ENCODE measurements at places on chromosomes 12 and 14.

GRCh38 chr14:99271221-99271941, 616 bp downstream of the BCL11B start:
- no peak for DNase-seq

DNA sequence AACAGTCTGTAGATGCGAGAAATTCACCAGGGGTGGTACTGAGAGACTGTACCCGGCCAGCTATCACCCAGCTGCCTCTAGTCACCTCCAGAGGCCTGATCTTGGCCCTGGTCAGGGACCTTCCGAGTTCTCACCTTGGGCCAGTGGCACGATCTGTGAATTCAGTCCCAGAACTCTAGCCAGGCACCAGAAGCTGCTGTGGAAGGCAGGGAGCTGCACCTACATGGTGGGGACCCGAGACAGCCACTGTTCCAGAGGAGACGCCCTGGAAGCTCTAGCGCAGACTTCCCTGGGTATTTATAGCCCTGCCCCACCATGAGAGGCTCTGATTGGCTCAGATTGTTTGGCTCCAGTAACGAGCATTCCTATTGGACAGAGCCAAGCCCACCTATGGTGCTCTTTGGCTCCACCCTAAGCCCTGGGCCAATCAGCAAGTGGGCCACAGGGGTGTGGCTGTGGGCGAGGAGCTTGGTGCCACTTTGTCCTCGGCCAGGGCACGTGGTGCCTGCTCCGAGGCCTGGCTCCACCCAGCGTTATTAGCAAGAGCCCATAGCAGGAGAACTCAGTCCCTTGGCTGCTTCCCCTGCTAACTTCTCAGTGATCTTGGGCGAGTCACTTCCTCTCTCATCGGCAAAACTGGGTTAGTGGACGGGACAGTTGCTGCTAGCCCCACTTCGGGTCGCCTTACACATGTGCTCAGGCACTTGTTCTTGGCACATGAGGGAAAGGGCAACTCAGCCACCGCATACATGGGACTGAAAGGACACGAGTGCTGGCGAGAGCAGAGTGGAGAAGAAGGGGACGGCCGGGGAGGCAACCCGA, 89.0 kb upstream of the BCL11B start:
- DNase-seq: no peak

DNA sequence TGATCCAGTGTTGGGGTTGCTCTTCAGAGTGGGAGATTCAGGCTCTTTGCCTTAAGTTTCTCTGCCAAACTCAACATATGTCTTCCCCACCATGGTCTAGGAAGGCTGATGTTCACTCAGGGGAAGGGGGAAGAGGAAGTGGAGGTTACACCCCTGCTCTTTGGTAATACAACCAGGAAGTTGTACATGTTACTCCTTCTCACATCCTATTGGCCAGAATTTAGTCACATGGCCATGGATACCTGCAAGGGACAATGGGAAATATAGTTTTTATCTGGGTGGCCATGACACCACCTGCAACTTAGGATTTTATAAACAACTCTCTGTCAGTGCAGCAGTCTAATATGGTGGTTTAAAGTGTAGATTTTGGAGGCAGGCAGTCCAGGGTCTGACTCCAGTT, 150.9 kb downstream of the TBX5 start:
- no peak for DNase-seq

DNA sequence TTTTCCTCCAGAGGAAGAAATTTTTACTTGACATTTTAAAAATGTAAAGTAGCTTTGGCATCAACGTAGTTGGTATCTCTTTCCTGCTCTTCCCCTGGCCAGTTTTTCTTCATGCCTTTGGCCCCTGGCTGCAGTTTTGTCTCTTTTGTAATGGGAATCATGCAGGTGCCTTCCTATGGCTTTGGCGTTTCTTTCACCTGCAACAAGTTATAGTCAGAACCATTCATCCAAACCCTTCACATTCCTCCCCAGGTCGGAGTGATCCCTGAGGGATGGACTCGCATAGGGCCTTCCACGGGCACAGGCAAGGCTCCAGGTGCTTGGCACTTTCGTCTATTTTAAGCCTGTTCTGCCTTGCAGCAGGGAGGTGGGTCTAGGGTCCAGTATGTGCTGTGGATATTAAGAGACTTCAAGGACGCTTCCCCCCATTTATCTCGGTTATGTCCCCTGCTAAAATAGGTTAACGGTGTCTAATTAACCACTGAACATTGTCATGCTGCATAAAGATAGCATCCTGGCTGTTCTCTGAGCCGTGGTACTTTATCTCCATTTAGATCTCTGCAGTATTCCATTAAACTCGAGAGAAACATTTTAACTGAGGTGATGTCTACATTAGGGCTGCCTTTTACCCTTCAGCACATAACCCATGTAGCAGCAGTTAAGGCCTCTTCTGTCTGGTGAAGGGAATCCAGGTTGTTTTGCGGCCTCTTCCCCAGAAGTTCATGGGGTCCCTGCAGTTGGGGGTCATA, 66.3 kb downstream of the IFT43 start:
- no peak for DNase-seq

GRCh38 chr14:61219673-61220072, 61.5 kb downstream of the TMEM30B start:
- no peak for DNase-seq

DNA sequence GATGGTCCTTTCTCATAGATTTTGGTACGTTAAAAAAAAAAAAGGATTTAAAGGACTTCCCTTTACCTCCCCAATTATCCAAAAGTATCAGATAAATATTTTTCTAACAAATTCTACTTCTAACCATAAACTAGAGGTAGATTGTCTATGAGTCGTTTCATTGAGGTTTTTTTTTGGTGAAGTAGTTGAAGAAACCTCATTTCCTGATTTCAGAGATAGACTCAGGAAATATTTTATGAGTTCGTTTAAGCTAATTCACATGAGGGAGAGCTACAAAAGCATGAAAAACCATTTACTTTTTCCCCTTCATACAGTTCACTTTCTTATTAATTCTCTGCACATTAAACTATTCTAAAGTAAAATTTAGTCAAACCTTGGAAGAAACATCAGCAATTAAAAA, 112.5 kb downstream of the RALGAPA1 start:
- DNase-seq: no peak

GRCh38 chr14:67436006-67436866, 24.3 kb upstream of the PLEK2 start:
- no peak for DNase-seq

- DNase-seq: no peak
Measured at GRCh38 chr14:100056964-100057795, 8.0 kb upstream of the EVL start.

GRCh38 chr12:40310211-40310610, 85.4 kb downstream of the LRRK2 start:
- DNase-seq: no peak

DNA sequence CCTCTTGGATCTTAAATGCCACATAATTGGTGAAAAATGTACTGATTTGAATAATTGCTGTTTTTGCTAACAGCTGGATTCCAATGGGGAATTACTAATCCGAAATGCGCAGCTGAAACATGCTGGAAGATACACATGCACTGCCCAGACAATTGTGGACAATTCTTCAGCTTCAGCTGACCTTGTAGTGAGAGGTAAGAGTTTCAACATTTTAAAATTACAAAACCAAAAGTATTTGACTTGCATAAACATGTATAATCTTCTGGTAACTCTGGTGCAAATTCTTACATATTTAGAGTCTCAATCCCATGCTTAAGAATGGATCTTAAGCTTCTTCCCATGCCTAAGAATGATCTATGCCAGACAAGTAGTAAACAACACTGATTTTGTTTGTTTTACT, 229.1 kb upstream of the PDZRN4 start:
- peak; percentile 91 for DNase-seq

DNA sequence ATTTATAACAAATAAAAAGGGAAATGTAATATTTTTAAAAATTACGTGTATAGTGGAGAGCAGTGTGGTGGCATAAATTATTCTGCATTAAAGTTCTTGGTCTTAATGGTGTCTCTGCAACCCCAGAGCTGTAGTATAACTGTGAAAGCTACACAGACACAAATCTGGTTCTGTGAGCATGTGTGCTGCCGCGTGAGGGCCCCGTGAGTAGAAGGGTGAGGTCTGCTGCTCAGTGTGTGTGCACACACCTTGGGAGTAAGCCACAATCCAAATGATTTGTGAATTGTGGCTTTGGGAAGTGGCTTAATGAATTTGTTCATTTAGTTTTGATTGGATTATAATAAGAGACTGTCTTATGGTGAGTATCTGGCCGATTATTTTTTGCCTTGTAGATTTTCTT, 16.8 kb downstream of the PELI2 start:
- no peak for DNase-seq
